ENCODE measurements at places on chromosomes 6 and 20.

DNA sequence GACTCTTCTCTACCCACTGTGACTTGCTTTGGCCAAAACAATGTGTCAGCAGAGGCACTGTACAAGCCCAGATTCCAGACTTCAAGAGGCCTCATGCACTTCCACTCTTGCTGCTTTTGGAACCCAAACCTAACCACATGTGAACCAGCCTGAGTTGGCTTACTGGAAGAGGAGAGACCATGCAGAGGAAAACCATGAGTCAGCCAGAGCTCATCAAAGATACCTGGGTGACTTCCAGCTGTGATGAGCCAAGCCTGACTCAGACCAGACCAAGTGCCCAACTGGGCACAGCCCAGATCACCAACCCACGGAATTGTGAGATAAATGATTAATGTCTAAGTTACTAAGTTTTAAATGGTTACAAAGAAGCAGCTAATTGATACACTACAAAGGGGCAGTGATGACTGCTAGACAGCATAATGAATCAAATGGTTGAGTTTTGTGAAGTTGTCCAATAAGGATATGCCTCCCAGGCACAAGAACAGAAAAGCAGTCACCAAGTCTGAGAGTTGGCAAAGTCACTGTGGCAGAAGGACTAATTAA, 16.2 kb upstream of the BEND6 start:
- no peak for DNase-seq

- DNase-seq, result no peak
Measured at GRCh38 chr6:14763139-14763538, 482.7 kb upstream of the JARID2 start.

GRCh38 chr6:105831311-105832097, 254.6 kb upstream of the PRDM1 start:
- no peak for DNase-seq

- DNase-seq, result no peak
Measured at GRCh38 chr20:50652702-50653294, 38.5 kb downstream of the RIPOR3 start.

DNA sequence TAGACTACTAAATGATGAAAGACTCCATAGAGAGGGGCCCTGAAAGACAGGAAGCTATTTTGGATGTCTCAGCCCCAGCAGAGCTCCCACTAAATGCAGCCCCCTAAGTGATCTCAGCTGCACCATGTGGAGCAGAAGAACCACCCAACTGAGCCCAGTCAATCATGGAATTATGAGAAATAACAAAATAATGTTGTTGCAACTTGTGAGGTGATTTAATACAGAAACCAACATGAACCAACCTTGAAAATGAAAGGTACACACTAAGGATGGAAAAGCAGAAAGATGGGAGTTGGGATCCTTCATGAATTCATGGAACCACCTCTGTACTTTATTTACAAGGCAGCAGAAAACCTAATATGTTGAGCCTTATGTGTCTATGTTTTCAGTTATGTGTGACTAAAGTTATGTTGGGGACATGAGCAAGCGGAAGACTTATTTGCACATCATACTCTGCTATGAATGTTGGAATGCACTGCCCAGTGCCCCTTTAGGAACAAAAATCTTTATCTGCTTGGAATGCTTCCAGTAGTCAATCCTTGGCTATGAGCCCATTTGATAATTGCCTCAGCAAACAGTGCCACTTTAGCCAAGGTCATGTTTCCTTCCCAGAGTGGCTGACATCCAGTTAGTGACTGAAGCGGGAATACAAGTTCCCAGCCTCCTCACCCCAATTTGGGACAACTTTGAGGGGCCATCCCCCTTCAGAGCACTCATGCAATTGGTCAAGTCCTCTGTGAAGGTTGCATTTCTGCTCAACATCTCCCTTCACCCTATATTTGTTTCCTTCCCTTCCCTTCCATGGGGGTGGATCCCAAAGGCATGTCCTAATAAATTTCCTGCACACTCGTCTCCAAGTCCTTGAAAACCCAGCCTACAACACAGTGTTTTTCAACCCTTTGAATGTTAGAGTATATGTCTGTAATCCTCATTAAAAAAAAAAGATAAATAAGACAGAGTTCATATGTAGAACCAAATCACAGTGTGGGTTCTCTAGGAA, 18.4 kb downstream of the TP53RK start:
- no peak for DNase-seq

DNA sequence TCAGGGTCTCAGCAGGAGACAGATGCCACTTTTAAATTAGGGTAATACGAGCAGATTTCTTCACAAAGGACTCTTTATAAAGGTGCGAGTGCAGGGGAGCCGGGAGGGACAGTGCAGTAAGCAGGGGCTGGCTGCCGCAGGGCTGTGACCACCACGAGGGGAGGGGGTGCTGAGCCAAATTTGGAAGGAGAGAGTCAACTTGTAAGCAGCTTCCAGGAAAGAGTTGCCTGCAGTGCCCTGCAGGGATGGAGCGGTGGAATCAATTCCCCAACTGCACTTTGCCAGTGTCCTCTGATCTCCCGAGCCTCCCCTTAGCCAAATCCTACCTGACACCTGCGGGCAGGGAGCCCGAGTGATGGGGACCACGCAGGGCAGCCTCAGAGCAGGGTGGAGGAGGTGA, 13.9 kb upstream of the CCDC167 start:
- no peak for DNase-seq

- no peak for DNase-seq
Measured at GRCh38 chr6:161107779-161108730, 116.5 kb downstream of the MAP3K4 start.

All from amygdala (tissue), 56 donors.